Fibroblast of mammary gland (primary cell): ENCODE measurements at places on chromosomes 2 and 18.

GRCh38 chr18:75323821-75324585 is 103.5 kb downstream of the SMIM21 start:
- DNase-seq = no peak

DNA sequence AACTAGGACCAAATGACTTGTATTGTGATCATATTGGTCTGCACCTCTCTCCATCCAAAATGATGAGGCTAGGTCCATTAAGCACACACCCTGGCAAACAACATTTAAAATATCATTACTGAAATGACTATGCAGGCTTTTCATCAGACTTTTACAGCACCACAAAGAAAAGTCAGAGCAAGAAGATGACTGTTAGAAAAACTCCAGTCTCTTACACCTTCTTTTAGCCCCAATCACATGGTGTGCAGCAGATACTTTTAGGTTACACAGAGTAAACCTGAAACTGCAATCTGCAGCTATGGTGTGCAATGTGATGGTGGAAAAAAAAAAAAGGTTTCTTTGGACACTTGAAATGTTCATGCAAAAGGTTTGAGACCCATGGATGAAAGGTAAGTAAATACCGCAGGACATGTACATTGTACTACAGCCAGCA is 5.4 kb upstream of the POLI start:
- DNase-seq = no peak

DNA sequence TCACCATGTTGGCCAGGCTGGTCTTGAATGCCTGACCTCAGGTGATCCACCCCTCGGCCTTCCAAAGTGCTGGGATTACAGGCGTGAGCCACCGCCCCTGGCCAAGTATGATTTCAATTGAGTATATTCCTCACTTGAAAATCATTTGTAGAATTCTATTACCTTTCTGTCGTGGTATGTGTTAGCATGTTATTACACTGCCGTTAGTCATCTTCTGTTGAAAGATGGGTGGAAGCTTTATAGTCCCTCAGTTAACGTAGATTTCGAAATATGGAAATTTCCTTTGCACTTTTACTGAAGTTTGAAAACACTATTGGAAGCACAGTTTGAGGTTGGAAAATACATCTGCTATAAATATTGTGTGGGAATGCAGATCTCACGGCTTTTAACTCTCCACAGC is 14.7 kb downstream of the NIFK start:
- DNase-seq = peak; percentile 96

- no peak for DNase-seq
Measured at GRCh38 chr2:25697559-25698341, 24.4 kb upstream of the DTNB start.

- DNase-seq = peak; percentile 14
Measured at GRCh38 chr2:237591141-237591881, 777 bp upstream of the RAB17 start.

DNA sequence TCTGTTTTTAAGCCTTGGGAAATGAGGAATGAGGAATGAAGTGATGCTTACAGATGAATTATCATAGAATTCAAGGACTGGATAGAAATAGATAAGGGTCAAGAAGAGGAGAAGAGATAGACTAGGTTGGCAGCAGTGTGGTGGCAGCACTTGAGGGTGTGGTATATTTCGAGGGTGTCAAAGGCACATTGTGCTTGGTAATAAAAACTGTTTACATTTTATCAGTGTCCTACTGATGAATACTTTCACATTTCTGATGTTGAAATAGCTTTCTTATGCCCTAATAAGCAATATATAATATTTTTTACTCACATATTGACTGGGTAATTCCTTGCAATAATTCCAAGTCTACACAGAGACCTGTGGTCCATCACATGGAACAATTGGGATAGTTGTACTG is 3.4 kb downstream of the TFPI start:
- no peak for DNase-seq
